Stimulated activated CD8-positive, alpha-beta memory T cell treated with anti-CD3 and anti-CD28 coated beads, Interleukin-15, amount 100 ng/mL, for 4 hours (primary cell): ENCODE measurements at places on chromosomes 6 and 20.

- DNase-seq, result no peak
Observed at GRCh38 chr20:41349943-41350342, 9.3 kb downstream of the LPIN3 start.

DNA sequence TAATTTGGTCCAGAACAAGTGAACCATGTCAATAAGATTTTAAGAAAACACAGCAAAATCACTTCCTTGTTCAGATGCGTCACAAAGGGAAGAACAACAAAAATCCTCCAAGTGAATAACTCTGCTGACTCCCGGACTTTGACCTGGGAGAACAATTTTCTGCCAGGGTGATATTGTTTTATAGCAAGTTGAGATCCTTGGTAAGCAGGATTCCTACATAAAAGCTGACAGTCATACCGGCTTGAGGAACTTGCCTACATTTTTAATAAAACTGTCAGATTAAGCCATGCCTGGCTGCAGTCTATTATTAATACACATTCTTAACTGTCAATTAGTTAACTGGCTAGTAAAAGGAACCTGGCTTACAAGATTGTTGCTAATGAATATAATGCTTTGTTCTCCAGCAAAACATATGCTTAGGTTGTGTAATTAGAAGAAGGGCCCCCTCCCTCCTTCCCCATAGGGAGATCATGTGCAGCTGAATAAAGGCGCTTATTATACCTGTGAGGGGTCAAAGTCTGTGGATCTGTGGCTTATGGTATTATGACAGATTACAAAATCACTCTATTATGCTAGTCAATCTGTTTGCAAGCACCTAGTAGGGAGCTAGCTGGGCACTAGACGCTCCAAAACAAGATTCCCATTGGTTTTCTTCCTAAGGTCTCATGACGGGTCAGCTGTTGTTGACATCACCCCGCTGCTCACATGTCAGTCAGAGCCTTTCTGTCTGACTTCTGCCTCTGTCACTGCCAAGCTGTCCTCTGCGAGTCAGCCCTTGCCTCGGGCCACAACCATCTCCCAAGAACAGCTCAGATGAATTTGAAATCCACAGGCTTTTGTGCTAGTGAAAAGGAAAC is 44.6 kb upstream of the SEC63 start:
- DNase-seq, result no peak

DNA sequence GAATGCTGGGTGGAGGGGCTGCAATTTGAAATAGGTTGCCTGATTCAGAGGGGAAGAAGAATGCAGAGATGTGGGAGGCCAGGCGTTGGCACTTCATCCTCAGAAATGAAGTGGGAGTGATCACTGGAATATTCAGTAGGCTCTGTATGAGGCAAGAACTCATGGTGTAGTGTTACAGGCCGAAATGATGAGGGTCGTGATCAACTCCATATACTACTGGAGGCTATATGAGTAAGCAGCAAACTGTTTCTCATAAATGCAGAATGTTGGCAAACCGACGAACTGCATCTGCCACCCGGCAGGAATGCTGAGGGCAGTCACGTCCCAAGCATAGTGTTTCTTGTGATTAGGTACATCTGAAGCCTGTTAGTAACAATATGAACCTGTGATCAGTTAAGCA is 12.7 kb downstream of the KCNS1 start:
- no peak for DNase-seq

- DNase-seq, result no peak
Observed at GRCh38 chr6:89328976-89329375, 13.9 kb upstream of the GABRR2 start.

GRCh38 chr6:43989581-43990146 is 137.6 kb downstream of the MRPL14 start:
- no peak for DNase-seq

DNA sequence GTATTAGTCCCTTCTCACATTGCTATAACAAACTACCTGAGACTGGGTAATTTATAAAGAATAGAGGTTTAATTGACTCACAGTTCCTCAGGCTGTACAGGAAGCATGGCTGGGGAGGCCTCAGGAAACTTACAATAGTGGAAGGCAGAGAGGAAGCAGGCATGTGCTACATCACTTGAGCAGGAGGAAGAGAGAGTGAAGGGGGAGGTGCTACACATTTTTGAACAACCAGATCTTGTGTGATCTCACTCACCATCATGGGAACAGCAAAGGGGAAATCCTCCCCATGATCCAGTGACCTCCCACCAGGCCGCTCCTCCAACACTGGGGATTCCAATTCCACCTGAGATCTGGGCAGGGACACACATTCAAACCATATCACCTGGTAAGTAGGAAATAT is 630.6 kb downstream of the QKI start:
- no peak for DNase-seq

DNA sequence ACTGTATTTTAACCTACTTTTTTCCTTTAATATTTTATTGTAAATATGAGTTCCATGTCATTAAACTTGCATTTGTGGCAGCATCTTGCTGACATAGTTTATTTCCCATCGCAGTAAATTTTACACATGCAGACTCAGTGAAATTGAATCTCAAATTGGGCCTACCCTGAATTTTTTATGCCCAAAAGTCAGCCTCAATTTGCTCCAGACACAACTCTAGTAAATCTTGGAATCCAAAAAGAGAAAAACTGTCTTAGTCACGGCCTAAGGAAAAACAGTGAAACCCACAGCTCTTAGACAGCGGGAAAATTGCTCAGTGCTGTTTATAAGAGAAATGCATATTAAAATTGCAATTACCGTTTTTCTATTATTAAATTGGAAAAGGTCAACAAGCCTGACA is 85.3 kb upstream of the PCSK2 start:
- no peak for DNase-seq

DNA sequence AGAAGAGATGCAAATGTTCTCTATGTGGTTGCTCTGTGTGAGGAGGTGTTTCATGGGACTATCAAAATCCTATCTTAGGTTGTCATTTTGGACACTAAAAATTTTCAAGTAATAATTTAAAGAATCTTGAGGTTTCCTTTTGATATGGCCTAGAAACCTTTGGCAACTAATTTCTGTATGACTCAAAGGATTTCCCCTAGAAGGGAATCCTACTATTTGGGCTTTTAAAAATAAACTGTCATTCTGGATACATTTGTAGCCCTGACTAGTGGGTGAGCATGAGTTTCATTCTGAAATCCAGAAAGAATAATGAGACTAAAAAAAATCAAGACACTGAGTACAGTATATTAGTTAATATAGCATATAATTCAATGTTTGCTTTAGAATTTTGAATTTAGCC is 25.5 kb upstream of the RAB23 start:
- DNase-seq, result no peak

- no peak for DNase-seq
Observed at GRCh38 chr20:35991142-35991771, 22.9 kb downstream of the CNBD2 start.

- DNase-seq, result no peak
Observed at GRCh38 chr6:12645941-12646340, 70.6 kb upstream of the PHACTR1 start.

DNA sequence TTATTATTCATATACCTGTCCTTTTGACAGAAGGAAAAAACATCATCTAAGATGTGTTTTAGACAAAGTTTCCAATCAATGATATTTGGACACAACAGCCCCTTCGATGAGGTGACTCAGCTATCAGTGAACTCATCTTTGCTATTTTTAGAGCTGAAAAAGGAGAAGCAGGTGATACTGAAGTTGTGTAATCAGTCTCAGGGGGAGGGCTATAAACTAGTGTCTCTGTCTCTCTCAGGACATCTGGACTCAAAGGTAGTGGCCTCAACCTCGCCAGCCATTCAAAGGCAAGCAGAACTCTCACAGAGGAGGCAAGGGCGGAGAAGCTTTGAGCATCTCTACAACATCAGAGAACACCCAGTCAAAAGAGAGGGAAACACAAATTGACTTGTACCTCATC is 135.4 kb downstream of the BFSP1 start:
- no peak for DNase-seq
